ENCODE measurements at places on chromosomes 2 and 18.
A peak's percentile ranks its signal among the peaks of the same experiment; 100 is the strongest.

DNA sequence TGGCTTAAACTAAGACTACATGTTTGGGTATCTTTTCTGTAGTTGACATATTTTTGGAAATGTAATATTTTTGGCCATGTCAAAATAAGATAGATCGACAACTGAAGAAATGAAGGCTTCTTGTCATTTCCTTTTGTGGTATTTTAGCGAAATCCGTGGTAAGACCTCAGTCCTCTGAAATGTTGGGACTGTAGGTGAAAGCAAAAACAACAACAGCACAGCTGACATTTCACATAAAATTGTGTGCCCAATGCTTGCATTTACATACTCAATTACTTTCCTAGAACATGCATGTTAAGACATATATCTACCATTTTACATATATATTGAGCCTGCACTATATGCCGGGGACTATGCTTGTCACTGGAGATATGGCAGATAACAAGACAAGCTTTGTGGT, 50.2 kb downstream of the SPP2 start:
- no peak for DNase-seq

DNA sequence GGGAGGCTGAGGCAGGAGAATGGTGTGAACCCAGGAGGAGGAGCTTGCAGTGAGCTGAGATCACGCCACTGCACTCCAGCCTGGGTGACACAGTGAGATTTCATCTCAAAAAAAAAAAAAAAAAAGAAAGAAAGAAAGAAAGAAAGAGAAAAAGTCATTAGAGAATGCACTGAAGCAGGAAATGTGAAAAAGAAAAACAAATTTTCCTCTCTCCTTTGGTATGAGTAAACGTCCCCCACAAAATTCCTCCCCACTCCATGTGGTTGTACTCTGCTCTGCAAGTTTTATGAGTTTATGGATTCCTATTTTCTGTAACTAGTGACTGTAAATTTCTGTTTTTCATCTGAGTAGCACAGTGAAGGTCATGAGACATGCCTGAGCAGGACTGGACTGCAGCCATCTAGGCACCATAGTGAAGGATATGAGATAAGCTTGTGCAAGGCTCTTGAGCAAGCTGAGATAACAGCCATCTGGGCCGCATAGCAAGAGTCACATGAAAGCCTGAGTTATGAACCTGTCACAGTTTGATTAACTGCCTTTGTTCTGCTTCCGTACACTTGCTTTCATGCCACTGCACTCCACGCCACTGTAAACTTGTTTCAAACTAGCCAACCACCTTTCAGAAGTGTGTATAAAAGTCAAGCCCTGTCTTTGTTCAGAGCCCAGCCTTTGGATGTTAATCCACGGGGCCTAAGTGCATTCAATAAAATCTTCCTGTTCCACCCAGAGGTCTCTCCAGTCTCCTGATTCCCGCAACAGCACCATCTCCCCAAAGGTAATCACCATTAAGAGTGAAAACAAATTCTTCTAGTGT, 50.2 kb downstream of the SKA1 start:
- DNase-seq = no peak

GRCh38 chr18:22346953-22347605, 70.6 kb downstream of the CTAGE1 start:
- no peak for DNase-seq

- no peak for DNase-seq
Measured at GRCh38 chr2:150450765-150451164, 36.7 kb downstream of the RND3 start.

- DNase-seq = no peak
Measured at GRCh38 chr2:111702804-111703196, 181.2 kb downstream of the ANAPC1 start.

GRCh38 chr2:224023188-224023587, 15.9 kb downstream of the SERPINE2 start:
- DNase-seq = peak; percentile 27

DNA sequence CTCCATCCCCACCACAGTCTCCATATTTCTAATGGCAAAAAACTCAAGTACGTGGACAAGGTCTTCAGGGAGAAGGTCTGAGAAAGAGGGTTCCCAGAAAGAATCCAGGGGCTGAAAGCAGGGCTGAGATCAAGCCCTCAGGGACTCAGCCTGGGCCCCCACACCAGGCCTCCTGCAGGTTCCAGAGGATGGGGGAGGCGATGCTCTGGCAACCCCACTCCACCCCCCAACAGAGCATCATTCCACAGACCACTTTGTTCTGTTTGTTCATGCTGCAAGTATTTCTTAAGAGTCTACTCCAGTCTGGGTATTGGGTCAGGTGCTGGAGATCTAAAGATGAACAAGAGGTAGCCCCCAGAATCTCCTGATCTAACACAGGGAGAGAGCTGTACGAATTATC, 32.2 kb downstream of the ZBTB7C start:
- no peak for DNase-seq

- DNase-seq = no peak
Measured at GRCh38 chr2:206415618-206416243, 27.6 kb upstream of the ADAM23 start.

DNA sequence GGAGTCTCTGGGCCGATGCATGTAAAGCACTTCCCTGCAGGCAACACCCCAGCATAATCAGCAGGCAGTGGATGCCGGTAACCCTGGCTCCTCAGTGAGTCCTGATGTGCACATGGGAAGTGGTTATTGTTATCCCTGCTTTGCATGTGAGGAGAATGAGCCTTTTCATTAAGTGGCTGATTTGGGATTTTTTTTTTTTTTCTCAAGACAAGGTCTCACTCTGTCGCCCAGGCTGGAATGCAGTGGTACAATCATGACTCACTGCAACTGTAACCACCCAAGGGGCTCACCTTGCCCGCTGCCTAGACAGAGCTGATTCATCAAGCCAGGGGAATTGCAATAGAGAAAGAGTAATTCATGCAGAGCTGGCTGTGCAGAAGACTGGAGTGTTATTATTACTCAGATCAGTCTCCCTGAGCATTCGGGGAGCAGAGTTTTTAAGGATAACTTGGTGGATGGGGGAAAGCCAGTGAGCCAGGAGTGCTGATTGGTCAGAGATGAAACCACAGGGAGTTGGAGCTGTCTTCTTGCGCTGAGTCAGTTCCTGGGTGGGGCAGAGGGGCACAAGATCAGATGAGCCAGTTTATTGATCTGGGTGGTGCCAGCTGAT, 95.4 kb downstream of the SOCS6 start:
- no peak for DNase-seq

GRCh38 chr2:57490741-57491140, 555.9 kb upstream of the VRK2 start:
- DNase-seq = no peak

- DNase-seq = no peak
Measured at GRCh38 chr2:167110345-167110744, 222.1 kb downstream of the XIRP2 start.

DNA sequence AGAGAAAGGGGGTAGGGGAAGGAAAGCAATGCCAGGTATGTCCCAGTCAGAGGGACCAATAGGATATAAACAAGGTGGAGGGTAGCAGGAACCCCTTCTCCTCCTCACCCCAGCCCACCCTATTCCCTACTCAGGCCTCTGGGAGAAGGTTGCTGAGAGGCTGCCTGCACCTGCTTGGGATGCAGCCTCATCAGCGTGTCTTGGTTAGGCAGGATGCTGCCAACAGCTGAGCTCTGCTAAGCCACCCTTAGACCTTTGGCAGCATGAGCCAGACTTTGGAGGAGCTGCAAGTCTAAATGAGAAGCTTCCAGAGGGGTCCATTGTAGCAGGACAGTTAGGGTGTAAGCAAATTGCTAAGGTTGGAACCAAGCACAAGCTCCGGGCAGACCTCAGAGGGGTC, 38.2 kb upstream of the CAB39 start:
- DNase-seq = no peak

GRCh38 chr2:17813742-17814473, 2.4 kb upstream of the MSGN1 start:
- DNase-seq = no peak

GRCh38 chr2:124081154-124081716, 56.1 kb downstream of the CNTNAP5 start:
- DNase-seq = no peak

- no peak for DNase-seq
Measured at GRCh38 chr2:219567791-219568361, 3.5 kb downstream of the OBSL1 start.

DNA sequence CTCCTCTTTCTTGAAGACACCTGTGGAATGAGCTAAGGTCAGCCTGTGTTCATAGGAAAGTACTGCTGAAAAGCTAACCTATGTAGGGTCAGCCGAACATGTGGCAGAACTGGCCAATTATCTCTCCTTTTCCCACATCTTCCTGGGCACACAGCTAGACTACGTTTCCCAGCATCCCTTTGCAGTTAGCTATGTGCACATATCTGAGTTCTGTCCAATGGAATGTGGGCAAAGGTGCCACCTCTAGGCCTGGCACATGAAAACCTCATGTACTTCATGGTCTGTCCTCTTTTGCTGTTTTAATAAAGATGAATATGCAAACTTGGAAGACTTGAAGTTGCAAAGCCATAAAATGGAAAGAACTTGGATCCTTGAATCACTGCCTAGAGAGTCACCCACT, 352.6 kb downstream of the TNS1 start:
- DNase-seq = no peak

- DNase-seq = no peak
Measured at GRCh38 chr2:99881901-99882591, 260.3 kb downstream of the AFF3 start.

GRCh38 chr2:141641462-141641861, 489.4 kb downstream of the LRP1B start:
- DNase-seq = no peak

- DNase-seq = no peak
Measured at GRCh38 chr2:239400596-239401066, at the start of gene HDAC4. Gene HDAC4 (minus strand): TSS chr2:239401020. CDS start chr2:239352699, 48,321 bp downstream.

- DNase-seq = no peak
Measured at GRCh38 chr18:47160256-47160655, 10.0 kb upstream of the HDHD2 start.

DNA sequence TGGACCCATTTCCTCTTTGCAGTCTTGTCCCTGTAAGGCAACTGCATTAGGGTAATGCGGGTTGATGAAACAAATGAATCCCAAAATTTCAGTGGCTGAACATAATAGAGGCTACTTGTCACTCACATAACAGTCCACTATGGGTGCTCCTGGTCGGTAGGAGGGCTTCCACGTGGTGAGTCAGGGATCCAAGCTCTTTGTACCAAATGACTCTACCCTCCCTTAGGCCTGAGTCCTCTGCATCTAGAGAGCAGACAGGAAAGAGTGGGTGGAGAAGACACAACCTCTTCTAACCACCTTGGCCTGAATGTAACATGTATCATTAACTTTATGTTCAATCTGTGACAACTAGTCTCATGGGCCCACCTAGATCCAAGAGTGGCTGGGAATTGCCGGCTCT, 86.2 kb upstream of the HAAO start:
- DNase-seq = no peak

DNA sequence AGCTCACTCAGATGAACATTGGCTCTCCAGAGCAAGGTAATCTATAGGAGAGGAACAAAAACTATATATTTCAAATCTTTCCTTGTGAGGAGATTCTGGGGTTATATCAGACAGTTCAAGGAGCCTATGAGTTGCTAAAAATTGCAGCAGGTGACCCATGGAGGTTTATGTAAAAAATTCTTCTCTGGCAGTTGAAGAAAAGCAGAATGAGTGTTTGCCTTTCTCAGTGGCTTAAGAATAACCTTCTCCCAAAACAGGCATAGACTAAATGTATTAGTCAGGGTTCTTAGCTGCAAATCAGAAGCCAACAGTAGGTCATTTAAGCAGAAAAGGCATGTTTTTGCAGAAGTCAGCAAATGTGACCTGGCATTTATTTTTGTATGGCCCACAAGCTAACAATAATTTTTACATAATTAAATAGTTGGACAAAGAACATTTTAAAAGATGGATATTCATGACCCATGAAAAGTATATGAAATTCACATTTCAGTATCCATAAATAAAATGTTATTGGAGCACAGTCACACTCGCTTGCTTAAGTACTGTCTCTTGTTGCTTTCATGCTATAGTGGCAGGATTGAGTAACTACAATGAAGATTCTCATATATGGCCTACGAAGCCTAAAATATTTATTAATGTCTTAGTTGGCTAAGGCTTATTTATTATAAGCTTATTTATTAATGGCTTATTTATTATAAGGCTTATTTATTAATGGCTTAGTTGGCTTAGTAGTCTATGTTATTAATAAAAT, 93.4 kb upstream of the TLK1 start:
- DNase-seq = no peak

- DNase-seq = no peak
Measured at GRCh38 chr2:194745557-194746146, 911.4 kb upstream of the SLC39A10 start.

DNA sequence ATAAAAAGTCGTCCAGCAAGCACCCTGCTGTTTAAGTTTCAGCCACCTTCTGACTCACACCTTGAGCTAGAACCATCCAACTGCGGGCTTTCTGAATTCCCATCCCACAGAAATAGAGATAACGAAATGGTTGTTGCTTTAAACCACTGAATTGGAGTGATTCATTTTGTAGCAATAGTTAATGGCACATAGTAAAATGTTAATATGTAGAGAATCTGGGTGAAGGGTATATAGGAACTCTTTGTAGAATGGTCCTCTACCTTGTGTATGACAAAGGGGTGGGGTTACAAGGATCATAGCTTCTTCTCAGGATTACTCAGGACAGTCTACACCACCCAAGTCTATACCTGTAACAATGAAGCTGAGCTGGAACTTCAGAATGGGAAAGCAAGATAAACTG, 2.4 kb upstream of the MAPRE3 start:
- no peak for DNase-seq

DNA sequence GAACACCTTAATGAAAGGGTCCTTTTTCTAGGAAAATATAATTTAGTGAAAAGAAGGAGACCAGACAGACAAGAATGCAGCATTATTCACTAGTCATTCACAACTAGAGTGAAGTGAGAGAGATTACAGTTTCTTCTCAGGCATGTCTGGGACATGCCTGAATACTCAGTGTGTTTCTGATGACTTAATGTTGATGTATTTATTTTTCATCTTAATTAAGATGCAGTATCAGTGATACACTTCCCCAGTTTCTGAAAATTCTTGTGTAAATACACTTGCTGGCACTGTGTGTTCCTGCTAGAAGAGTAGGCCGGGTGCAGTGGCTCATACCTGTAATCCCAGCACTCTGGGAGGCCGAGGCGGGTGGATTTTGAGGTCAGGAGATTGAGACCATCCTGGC, 143.6 kb downstream of the MYO3B start:
- no peak for DNase-seq

DNA sequence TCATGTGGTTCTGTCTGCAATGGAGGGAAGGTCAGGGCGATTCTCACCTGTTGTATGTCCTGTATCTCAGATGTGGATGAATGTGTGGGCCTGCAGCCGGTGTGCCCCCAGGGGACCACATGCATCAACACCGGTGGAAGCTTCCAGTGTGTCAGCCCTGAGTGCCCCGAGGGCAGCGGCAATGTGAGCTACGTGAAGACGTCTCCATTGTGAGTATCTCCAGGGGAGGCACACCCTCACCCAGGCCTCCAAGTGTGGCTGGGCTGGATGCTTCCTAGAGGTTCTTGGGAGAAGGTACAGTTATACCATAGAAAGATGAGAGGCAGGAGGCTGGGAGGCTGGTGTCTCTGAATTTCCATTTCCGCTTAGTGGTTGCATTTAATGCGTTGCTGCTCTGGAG, 46.9 kb downstream of the FBLN7 start:
- DNase-seq = no peak

- DNase-seq = no peak
Measured at GRCh38 chr18:4101009-4101408, 354.1 kb downstream of the DLGAP1 start.

GRCh38 chr2:180101846-180102245, 94.7 kb upstream of the CWC22 start:
- DNase-seq = no peak

- DNase-seq = no peak
Measured at GRCh38 chr18:11983592-11983991, 2.3 kb downstream of the IMPA2 start.
